Left lung (tissue), 14 donors: ENCODE measurements at places on chromosomes 13 and 19. TPM values are rescaled to one million over a fixed set of nuclear protein-coding genes. Genes with fewer than 3 reads are reported as not detected.

Gene FCER2
- 0.38 TPM for polyA plus RNA-seq

Gene MYH14
- polyA plus RNA-seq: 63.0 TPM

Gene ZNF274
- 18.7 TPM for polyA plus RNA-seq

Gene IL4I1
- 1.3 TPM for polyA plus RNA-seq

Gene CCDC169
- 4.6 TPM for polyA plus RNA-seq

DNA sequence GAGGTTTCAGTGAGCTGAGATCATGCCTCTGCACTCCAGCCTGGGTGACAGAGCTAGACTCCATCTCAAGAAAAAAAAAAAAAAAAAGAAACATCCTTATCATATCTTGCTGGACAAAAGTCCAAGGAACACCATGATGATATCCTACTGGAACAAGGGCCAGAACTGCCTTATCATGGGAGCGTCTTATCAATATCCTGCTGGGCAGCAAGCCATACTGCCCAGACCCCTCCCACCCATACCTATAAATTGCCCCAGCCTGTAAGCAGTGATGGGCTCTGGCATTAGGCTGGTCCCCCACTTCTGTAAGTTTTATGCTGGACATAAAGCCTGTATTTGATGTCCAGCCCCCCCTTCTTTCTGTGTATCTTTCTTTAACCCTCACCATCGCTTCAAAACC lies 14.7 kb upstream of the FBXO27 start:
- DNase-seq: no peak

DNA sequence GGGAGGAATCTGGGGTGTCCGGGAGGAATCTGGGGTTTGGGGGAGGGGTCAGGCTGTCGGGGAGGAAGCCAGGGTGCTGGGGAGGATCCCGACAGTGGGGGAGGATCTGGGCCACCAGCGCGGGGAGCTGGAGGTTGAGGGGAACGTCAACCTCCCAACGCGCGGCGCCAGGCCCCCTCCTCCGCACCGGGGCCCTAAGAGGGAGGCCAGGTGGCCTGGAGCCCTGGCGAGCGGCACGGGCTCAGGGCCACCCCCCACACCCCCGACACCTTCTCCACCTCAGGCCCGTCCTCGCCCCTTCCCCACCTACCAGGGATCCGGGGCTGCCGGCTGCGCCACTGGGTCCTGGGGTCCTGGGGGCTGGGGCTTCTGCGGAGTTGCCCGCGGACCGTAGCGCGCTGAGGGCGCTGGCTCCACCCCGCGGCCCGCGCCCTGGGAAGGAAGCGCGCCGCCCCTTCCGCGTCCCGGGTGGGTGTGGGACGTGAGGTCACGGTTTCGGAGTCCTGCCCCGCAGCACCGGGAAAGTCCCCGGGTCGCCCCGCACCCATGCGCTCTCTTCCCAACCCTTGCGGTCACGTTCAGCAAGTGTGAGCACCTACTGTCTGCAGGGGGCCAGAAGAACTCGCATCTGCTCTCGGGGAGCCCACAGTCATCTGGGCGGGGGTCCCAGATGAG lies at the start of gene TICAM1:
Gene TICAM1, minus strand, starts transcription at position 409 of the 675 bp plus-strand sequence. CDS start 13,335 bp downstream, outside the sequence.
- peak; percentile 95 for DNase-seq

GRCh38 chr13:51000061-51000460 lies 90.5 kb downstream of the RNASEH2B start:
- no peak for DNase-seq

- no peak for DNase-seq
These were observed 76.7 kb downstream of the RASA3 start for GRCh38 chr13:114055766-114056165.

DNA sequence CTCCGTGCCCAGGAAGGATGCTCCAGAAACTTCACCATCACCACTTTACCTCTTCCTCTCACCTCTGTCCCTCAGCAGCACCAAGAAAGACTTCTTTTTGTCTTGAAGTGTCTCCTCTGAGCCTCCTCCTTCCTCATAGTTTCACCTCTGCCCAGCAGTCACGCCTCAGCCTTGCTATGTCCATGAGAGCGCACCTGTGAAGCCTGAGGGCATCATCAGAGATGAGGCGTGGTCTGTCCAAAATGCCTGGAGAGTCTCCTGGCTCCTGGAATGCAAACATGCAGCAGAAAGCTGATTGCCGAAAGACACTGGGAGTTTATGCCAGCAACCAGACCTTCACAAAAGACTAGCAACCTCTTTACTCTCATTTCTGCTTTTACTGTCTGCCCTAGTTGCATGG lies 336.6 kb downstream of the TEX29 start:
- DNase-seq: no peak

GRCh38 chr13:108225440-108225839 lies 7.2 kb downstream of the ABHD13 start:
- no peak for DNase-seq

- no peak for DNase-seq
These were observed 182.4 kb downstream of the KCTD12 start for GRCh38 chr13:76703621-76704288.

DNA sequence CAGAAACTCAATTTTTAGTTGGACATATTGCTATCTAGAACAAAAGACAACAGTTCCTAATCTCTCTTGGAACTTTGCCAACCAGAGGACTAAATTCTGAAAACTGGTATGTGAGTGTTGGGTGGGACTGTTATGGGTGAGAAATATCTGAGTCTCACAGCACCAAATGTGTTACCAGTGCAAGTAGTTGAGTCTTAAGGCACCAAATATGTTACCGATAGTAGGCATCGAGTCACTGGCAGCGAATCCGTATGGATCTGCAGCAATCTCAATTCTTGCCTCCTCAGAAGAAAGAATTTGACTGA lies 575.2 kb downstream of the DACH1 start:
- no peak for DNase-seq

DNA sequence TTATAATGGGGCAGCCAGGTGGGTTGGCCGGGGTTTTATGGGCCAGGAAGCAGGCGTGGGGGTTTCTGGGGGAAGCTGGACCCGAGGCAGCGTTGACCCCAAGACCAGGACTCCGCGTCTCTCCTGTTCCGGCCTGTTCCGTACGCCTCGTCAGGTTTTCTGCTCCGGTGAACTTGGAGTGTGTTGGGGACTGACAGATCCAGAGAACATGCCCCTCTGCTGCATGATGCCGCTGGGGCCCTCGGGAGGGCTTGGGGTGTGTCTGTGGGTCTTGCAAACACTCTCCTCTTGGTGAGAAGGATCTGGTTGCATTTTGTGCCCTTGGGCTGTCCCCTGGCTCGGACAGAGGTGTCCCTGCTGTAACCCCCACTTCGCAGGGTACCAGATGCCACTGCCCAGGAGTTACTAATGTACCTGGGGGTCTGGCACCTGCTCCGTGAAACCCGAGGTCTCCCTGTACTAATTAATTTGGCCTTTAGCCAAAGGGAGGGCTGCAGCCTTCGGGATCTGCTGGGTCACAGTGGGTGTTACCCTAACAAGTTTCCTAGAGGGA lies 15.6 kb downstream of the KDM4B start:
- no peak for DNase-seq

DNA sequence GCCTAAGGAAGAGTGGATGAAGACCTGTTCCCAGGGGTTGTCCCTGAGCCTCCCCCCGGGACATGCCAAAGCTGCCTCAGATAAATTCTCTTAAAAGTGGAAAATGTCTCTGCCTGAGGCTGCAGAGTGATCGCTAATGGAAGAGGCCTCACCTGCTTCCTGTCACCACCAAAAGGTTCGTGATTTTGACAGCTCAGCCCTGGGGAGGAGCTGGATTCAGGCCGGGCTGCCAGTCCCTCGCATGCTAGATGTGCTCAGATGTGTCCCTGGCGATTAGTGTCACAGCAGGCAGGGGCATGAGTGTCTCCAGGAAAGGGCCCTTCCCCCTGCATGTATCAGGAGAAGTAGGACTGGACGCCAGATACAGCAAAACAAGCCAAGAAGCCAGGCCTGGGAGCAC lies 626.5 kb downstream of the UQCRFS1 start:
- no peak for DNase-seq

DNA sequence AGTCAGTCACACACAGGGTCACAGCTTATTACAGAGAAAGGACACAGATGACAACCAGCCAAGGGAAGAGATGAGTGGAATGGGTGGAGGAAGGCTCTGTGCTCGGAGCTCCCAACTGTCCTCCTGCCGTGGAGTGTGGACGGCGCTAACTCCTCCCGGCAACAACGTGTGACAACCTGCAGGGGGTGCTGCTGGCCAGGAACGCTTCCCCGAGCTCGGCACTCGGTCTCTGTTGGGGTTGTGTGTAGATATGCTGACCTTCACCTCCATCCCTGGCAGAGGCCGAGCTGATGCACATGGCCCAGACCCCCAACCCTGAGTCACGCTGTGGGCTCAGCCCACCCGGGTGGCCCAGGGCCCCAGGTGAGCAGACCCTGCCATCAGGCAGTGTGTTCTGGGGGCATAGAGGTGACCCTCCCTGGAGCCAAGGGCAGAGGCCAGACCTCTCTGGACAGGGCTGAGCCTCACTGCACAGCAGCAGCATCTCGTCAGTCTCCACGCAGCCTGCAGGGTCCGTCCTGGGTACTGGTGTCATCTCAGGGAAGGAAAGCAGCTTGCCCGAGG lies 14.1 kb downstream of the ZNF444 start:
- DNase-seq: no peak

GRCh38 chr19:2167896-2168618 lies 4.3 kb downstream of the DOT1L start:
- peak; percentile 35 for DNase-seq
